Activated T-cell treated with anti-CD3 and anti-CD28 coated beads, Interleukin-2, amount 50 U/mL, for 24 hours (primary cell): ENCODE measurements at places on chromosomes 2 and 18.
A peak's percentile ranks its signal among the peaks of the same experiment; 100 is the strongest.

DNA sequence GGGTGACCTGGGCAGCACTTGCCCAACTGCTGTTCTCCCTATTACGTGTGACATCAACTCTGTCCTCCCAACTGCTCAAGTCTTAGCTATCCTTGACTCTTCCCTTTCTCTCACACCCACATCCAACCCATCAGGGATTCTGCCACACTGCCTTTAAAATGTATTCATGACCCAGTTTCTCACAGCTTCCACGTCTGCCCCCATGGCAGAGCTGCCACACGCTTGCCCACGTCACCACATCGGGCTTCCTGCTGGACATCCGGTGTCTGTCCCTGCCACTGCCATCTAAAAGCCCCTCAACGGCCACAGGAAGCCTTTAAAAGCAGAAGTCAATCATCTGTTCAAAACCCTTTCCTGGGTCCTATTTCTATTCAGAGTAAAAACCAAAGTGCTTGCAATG, 233.1 kb upstream of the POU3F3 start:
- no peak for DNase-seq

- no peak for DNase-seq
Observed at GRCh38 chr2:159963700-159964099, 98.7 kb downstream of the PLA2R1 start.

DNA sequence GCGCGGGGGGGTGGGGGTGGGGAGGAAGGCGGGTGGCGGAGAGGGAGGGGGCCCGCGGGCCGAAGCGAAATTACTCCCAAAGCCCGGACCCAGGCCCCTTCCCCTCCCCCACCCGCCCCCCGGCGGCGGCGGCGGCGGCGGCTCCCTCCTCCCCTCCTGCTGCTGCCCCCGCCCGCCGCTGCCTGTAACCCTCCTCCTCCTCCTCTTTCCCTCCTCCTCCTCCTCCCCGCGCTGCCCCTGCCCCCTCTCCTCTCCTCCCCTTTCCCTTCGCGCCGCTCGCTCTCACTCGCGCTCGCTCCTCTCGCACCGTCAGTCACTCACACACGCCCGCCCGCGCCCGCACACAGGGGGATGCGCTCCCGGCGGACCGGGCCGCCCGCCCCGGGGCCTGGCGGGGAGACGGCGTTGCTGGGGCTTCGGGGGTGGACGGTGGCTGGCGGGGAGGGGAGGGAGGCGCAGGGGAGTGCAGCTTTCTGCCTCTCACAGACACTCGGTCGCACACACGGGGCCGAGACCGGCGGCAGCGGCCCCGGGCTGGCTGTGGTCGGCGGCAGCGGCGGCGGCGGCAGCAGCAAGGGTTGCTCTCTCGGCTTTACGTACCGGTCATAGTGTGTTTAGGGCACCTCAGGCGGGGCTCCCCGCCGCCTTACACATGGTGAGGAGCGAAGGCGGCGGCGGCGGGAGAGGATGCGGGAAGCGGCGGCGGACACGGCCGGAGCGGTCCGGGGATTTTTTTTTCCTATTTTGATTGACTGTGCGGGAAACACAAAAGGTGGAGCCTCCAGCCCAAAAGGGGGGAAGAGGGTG, 405 bp downstream of the SP3 start:
- DNase-seq: peak; percentile 86

GRCh38 chr2:53356291-53356905, 411.2 kb upstream of the CHAC2 start:
- no peak for DNase-seq
